OCI-LY7 (cell line): ENCODE measurements at places on chromosomes 13 and 19. TPM values are rescaled to one million over a fixed set of nuclear protein-coding genes. Genes with fewer than 3 reads are reported as not detected.
A peak's percentile ranks its signal among the peaks of the same experiment; 100 is the strongest.

The PSG7 gene
- not detected in 2 replicates for total RNA-seq

GRCh38 chr13:46179969-46180763 is 1.8 kb downstream of the LCP1 start:
- DNase-seq, result no peak

DNA sequence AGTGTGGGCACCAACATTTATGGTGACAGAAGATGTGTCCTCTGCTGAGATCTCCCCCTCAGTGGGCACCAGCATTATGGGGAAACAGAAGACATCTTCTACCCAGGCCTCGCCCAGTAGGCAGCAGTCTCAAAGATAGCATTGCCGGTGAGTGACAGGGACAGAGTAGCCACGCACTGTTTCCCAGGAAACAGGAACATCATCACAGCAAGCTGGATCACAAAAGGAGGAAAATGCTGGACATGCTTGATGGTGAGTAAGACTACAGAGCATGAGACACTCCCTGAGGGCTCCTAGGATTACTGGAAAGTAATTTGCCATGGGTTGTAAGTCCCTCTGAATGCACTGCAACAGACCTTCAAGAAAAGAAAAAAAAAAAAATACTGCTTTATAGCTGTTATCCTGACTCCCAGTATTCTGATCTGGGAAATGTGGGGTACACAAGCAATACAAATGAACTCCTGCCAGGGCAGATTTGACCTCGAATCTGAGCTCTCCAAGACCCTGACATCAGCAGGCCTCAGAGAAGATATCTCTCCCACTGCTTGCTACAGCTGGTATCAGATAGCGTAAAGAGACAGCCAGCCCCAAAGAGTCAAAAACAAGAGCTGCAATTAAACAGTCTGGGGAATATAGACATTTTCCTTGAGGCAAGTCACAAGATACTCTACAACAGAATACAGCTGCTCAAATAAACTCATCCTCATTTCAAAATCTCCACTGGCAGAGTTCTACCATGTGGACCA is 180.4 kb downstream of the RBM26 start:
- no peak for DNase-seq

DNA sequence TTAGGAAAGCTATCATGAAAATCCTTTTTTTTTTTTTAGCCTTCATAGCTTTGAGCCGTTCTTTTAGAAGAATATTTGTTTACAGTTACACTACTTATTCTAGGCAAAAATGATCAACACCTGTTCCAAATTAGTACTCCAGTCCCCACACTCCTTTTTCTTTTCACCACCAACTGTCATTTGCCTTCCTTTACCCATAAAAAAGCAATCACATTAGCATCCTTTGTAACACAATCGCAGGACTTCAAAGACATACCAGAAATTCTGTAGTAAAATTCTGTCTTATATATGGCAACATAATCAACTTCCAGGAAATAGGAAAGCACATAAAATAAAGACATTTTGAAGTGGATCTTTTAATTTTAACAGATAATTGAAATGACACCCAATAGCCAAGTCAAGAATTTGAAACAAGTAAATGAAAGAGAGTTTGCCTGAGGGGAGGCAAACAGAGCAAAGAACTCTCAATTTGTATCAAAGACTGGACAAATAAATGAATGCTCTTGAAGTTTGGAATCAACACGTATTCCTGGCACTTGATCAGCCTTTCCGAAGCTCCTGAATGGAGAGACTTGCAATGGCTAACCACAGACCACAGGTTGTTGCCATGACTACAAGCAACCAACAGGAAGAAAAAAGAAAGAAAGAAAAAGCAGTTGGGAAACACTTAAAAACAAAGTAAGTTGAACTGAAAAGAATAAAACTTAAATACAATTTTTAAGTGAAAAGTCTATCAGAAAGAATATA is 206.8 kb downstream of the PCDH9 start:
- peak; percentile 37 for DNase-seq

DNA sequence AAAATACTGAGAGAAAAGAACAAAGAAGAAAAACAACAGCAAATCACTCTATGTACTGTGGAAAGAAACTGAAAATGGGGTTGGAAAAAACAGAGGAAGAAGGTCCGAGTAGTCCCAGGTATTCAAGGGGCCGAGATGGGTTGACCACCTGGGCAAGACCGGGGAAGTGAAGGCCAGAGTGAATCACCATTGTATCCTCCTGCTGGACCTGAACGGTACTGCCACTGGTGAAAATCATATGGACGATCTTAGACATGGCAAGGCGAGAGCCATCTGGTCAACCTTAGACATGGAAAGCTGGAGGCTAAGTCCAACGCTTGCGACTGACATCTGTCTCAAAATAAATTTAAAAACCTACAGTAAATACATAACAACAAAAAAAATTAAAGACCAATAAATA is 44.4 kb upstream of the ZNF91 start:
- DNase-seq, result peak; percentile 22

- no peak for DNase-seq
Measured at GRCh38 chr19:19649580-19649995, 6.1 kb upstream of the GMIP start.

DNA sequence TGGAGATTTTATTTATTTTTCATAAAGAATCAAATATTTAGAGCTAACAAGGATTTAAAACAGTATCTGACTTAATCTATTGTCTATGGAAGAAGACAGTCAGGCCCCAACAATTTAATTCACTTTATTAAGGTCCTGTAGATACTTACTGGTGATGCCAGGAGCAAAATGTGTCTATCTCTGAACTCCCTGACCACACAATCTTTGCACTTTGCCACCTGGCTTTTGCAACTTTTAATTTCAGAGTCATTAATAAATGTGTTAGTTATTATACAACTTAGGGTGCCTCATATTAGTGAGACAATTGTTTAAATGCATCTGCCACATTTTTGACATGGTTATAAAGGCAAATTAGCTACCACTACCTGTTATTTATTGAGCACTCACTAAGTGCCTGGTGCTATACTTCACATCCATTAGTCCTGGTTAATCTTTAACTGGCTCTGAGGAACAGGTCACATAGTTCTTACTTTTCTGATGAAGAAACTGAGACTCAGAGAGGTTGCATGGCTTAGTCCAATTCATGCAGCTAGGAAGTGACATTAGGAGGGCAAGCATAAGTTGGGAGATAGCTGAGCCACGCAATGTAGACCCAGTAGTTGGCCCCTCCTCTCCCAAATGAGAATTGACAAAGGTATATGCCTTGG is 297.9 kb downstream of the DCT start:
- no peak for DNase-seq

DNA sequence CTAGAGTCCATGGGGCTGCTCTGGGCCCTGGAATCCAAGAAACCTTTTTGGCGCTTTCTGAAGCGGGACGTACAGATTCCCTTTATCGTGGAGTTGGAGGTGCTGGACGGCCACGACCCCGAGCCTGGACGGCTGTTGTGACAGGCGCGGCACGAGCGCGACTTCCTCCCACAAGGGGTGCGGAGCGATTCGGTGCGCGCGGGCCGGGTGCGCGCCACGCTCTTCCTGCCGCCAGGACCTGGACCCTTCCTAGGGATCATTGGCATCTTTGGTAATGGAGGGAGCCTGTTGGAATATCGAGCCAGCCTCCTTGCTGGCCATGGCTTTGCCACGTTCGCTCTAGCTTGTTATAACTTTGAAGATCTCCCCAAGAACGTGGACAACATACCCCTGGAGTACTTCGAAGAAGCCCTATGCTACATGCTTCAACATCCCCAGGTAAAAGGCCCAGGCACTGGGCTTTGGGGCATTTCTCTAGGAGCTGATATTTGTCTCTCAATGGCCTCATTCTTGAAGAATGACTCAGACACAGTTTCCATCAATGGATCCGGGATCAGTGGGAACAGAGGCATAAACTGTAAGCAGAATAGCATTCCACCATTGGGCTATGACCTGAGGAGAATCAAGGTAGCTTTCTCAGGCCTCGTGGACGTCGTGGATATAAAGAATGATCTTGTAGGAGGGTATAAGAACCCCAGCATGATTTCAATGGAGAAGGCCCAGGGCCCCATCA is 3.5 kb upstream of the ZFP82 start:
- no peak for DNase-seq

DNA sequence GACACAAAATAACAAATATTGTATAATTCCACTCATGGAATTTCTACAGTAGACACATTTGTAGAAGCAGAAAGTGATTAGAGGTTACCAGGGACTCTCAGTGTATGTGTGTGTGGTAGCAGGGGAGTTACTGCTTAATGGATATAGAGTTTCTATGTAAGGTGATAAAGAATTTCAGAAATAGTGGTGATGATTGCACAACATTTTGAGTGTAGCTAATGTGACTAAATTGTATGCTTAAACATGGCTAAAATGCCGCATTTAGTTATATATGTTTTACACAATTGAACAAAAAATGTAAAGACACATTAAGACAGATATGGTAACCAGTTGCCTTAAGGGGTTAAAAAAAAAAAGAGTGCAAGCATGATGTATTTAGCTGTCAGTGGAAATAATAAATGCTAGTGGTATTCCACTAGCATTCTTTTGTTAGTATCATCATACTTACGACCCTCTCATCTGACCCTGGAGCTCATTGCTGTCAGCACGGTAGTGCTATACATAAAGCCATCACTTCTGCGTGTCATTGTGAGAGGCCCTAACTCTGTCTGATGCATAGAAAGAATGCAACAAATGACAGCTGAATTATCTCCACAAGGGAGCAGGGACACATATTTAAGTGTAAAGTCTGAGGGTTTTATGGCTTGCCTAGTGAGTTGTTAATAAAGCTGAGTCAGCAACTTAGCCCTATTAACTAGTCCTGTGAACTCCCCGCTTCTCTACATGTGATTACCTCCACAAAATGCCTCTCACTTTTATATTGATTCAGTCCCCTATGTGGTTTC is 134.1 kb upstream of the RXFP2 start:
- no peak for DNase-seq

The PLA2G4C gene
- total RNA-seq, result 1.1 and 1.4 TPM in 2 replicates

DNA sequence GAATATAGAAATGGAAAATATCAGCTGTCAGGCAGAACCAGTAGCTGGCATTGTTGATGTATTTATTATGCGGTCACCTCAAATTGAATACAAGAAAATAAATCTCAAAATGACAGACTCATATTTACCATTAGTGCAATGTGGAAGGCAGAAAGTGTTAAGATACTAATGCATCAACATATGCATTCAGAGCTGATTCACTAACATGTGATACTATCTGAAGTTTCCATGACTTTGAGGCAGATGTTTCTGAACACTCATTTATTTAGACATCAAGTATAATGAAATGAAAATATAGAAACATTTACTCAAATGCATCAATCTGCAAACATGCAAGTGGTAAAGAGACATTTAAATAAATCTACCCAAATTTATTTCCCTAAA is 474.2 kb upstream of the SLC10A2 start:
- no peak for DNase-seq

DNA sequence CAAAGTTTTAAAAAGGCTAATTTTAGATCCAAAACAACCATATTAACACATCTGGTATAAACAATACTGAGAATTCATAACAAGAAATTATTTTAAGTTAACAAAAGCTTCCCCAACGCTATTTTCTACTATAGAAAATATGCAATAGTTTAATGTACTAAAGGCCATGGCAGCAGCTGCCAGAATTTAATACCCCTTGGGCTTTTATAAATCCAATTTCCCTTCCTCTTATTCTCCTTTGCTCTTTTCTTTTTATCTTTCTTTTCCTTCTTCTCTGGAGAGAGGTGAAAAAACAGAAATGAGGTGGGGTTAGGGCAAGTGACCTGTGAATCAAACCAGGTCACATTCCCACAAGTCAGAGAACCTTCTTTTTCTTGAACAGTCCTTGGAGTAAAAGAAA is 58.9 kb downstream of the ENOX1 start:
- no peak for DNase-seq

GRCh38 chr19:30512176-30513081 is 140.2 kb downstream of the ZNF536 start:
- no peak for DNase-seq

The C3 gene
- 0.74 TPM in 1 of 2 replicates, not detected in the other for total RNA-seq

DNA sequence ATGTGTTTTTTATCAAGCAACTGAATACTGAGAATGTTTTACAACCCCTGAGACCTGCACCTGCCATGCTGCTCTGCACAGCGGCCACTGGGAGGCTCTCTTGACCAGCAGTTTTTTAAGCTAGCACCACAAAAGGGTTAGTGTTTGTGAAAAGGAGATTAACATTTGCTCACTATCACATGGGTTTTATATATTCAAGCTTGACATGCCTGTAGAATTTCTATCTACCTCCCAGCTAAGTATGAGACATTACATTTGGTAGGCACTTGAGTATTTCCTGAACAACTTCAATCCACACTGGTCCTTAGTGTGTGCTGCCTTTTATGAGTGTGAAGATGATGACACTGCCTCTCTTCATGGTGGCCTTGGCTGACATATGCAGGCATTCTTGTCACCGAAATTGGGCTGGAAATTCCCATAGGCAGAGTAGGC is 1238.9 kb downstream of the UQCRFS1 start:
- DNase-seq, result peak; percentile 31

DNA sequence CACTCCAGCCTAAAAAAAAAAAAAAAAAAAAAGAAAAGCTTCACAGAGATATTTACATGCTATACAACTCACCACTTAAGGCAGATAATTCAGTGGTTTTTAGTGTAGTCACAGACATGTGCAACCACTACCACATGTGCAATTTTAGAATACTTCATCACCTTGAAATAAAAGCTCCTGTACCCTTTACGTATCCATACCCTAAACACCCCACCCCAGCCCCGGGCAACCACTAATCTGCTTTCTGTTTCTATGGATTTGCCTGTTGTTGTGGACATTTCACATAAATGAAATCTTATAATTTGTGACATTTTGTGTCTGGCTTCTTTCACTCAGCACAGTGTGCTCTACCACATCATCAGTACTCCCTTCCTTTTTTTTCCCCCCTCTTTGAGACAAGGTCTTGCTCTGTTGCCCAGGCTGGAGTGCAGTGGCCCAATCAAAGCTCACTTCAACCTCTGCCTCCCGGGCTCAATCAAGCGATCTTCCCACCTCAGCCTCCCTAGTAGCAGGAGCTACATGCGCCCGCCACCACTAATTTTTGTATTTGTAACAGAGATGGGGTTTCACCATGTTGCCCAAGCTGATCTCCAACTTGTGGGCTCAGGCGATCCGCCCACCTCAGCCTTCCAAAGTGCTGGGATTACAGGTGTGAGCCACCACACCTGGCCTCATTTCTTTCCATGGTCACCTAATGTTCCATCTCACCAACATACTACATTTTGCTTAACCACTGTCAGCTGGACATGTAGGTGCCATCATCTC is 4.0 kb downstream of the DDX39A start:
- no peak for DNase-seq

- DNase-seq, result no peak
Measured at GRCh38 chr19:39188960-39189359, 7.8 kb upstream of the NCCRP1 start.

The GFY gene
- total RNA-seq, result not detected in 2 replicates

DNA sequence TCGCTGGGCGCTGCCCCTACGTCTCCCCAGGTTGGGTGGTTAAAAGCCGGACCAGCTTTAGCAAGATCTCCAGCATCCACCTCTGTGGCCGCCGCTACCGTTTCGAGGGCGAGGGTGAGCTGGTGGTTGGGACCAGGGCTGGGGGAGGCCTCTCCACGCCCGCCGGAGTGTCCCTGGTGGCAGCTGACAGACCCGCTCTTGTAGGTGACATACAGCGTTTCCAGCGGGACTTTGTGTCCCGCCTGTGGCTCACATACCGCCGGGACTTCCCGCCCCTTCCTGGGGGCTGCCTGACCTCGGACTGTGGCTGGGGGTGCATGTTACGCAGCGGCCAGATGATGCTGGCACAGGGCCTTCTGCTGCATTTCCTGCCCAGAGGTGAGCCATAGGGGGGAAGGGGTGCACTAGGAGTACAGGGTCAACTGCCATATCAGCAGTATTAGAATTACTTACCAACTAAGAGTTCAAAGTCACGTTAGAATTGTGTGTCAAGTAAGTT is 1.1 kb downstream of the ATG4D start:
- peak; percentile 30 for DNase-seq

The CD70 gene
- 80.5 and 88.2 TPM in 2 replicates for total RNA-seq

The BSPH1 gene
- not detected in 2 replicates for total RNA-seq

The ZNF681 gene
- 6.0 and 6.2 TPM in 2 replicates for total RNA-seq

The FUT2 gene
- total RNA-seq, result not detected in 2 replicates
